Breast epithelium (tissue), 4 donors: ENCODE measurements at places on chromosomes 6 and 20. TPM values are rescaled to one million over a fixed set of nuclear protein-coding genes. Genes with fewer than 3 reads are reported as not detected.

- no peak for DNase-seq
- no peaks in the 10 kb centered on the region for H3K27me3 ChIP-seq
- no peak overlapping the region for H3K27ac ChIP-seq
- H3K4me1 ChIP-seq: no peaks in the 10 kb centered on the region
- H3K36me3 ChIP-seq: no peaks in the 10 kb centered on the region
These were observed 3.2 kb upstream of the RFPL4B start for GRCh38 chr6:112343977-112344376.

- H3K4me3 ChIP-seq: no peak overlapping the region
- no peaks in the 10 kb centered on the region for H3K36me3 ChIP-seq
- peak; percentile 2 for DNase-seq
- no peaks in the 10 kb centered on the region for H3K4me1 ChIP-seq
- no peaks in the 10 kb centered on the region for H3K27me3 ChIP-seq
These were observed 201.9 kb upstream of the PMEPA1 start for GRCh38 chr20:57911512-57912226.

DNA sequence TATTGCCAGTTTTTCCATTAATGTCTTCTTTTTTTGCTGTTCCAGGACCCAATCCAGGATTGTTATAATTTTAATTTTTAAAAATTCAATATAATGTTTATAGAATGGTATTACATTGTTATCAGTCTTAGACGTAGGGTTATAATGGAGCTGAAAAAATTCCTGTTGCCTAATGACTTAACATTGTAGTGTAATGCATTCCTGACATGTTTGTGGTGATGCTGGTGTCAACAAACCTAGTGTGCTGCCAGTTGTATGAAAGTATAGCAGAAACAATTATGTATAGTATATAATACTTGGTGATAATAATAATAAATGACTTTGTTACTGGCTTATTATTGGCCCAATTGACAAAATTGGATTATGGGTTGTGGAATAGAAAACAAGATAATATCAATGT is 30.4 kb downstream of the KIZ start:
- H3K27ac ChIP-seq: no peak overlapping the region
- no peak for DNase-seq
- no peak overlapping the region for H3K4me3 ChIP-seq

The SLC13A3 gene
- total RNA-seq: 1.6 TPM

The CCDC170 gene
- 3.5 TPM for total RNA-seq

- no peak overlapping the region for H3K4me3 ChIP-seq
- H3K4me1 ChIP-seq: no peaks in the 10 kb centered on the region
- H3K27me3 ChIP-seq: no peaks in the 10 kb centered on the region
- no peak for DNase-seq
- no peaks in the 10 kb centered on the region for H3K36me3 ChIP-seq
These were observed 47.4 kb downstream of the SULF2 start for GRCh38 chr20:47737923-47738322.

The ZSCAN16 gene
- total RNA-seq: 2.7 TPM

DNA sequence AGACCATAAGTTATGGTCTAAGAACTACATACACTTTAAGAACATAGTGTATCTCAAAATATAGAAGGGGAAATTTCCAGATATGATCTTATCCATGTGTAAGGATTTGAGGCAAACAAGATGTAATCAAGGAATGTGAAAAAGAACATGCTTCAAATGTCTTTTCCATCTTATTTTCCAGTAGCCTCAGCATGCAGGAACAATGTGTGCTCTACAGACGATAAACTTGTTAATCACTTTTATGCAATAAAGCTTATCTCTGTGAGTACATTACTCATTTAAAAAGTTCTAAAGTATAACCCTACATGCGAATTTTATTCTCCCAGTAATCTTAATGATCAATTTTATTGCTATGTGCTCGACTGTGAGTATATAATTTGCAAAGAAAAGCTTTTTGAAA is 185.2 kb downstream of the ALDH8A1 start:
- H3K4me1 ChIP-seq: no peaks in the 10 kb centered on the region
- no peak overlapping the region for H3K27ac ChIP-seq
- H3K4me3 ChIP-seq: no peak overlapping the region
- no peak for DNase-seq
- H3K27me3 ChIP-seq: no peaks in the 10 kb centered on the region
- H3K36me3 ChIP-seq: no peaks in the 10 kb centered on the region

The BPHL gene
- 19.4 TPM for total RNA-seq

GRCh38 chr6:15398633-15399275 is 152.9 kb downstream of the JARID2 start:
- H3K4me1 ChIP-seq: no peaks in the 10 kb centered on the region
- no peak overlapping the region for H3K4me3 ChIP-seq
- H3K27me3 ChIP-seq: no peaks in the 10 kb centered on the region
- no peaks in the 10 kb centered on the region for H3K36me3 ChIP-seq
- H3K27ac ChIP-seq: no peak overlapping the region

DNA sequence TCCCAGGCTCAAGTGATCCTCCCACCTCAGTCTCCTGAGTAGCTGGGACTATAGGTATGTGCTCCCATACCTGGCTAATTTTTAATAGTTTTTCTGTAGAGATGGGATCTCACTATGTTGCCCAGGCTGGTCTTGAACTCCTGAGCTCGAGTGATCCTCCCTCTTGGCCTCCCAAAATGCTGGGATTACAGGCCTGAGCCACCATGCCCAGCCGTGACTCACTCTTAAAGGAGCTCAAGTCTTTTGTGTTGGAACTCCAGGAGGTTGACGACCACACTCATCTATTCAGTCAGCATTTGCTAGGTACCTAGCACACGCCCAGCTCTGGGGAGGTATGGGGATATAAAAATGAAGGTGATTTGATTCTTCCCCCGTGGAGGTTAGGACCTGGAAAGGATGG is 62.8 kb downstream of the UTRN start:
- H3K27me3 ChIP-seq: no peaks in the 10 kb centered on the region
- no peak overlapping the region for H3K27ac ChIP-seq
- no peak overlapping the region for H3K4me3 ChIP-seq
- DNase-seq: no peak

The MUC22 gene
- not detected for total RNA-seq

DNA sequence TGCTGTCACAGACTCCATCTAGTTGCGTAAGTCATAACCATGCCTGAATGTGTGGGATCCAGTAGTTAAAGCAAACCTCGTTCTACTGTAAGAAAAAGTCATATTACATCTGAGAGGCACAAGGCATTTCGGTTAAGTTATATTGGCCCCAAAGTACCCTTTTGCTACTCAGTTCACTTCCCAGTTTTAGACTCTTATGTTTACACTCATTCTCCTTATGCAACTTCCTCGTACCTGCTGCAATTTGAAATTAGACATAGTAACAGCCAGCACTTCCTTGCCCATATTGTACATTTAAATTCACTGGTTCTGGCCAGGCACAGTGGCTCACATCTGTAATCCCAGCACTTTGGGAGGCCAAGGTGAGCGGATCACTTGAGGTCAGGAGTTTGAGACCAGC is 37.0 kb downstream of the PEX7 start:
- H3K27ac ChIP-seq: no peak overlapping the region
- H3K36me3 ChIP-seq: no peaks in the 10 kb centered on the region
- DNase-seq: no peak
- H3K27me3 ChIP-seq: no peaks in the 10 kb centered on the region

DNA sequence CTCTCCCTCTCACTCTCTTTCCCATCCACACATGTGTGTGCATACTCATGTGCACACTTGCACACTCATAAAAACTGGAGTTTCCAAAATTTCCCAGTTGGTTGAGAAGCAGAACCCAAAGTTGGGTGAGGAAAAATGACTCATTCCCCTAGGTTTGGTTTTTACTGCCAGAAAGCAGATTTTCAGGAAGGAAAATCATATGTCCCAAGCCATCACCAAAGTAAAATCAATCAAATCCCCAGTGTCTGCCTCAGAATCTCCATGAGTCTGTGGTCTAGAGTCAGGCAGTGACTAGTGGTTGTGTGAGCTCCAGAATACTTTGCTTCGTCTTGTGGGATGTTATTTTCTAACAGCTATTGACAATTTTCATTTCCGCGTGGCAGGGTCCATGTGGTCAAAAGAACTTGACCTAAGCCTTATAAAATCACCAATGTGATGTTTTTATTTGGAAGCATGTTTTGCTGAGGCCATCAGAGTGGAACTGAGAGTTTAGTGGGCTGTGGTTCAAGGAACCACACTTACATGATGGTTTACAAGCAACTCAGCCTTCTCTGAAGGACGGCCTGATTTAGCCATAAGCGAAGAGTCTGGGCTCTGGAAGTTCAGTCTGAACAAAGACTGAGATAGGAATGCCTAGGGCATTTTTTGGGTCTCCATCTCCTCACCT is 81.9 kb upstream of the CCN6 start:
- H3K36me3 ChIP-seq: no peaks in the 10 kb centered on the region
- no peak overlapping the region for H3K4me3 ChIP-seq
- peak overlapping the region; percentile 81 for H3K27ac ChIP-seq

The SLC4A11 gene
- total RNA-seq: 4.9 TPM

The IFT52 gene
- 20.6 TPM for total RNA-seq

GRCh38 chr6:11961923-11962322 is 50.2 kb upstream of the HIVEP1 start:
- DNase-seq: no peak
- no peaks in the 10 kb centered on the region for H3K27me3 ChIP-seq
- H3K27ac ChIP-seq: no peak overlapping the region
- H3K4me3 ChIP-seq: no peak overlapping the region

DNA sequence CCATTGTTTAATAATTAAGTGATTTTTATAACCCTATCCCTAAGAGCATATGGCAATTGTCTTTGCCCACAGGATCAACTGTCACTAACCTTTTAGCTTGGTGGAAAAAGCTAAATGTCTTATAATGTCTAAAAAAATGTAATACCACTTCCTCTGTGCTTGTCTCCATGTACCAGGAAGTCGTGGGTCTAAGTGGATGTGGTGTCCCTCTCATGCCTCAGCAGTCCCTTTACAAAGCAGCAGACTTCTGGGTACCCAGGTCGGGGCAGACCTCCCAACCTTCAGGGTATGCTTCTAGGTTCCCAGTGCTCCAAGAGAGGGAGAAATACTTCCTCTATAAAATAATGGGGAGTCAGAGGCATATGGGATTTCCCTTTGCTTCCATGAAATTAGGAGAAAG is 74.7 kb downstream of the ZHX3 start:
- H3K4me1 ChIP-seq: peaks cover 2% of the 10 kb centered on the region
- no peak overlapping the region for H3K4me3 ChIP-seq
- H3K27ac ChIP-seq: no peak overlapping the region
- no peak for DNase-seq

DNA sequence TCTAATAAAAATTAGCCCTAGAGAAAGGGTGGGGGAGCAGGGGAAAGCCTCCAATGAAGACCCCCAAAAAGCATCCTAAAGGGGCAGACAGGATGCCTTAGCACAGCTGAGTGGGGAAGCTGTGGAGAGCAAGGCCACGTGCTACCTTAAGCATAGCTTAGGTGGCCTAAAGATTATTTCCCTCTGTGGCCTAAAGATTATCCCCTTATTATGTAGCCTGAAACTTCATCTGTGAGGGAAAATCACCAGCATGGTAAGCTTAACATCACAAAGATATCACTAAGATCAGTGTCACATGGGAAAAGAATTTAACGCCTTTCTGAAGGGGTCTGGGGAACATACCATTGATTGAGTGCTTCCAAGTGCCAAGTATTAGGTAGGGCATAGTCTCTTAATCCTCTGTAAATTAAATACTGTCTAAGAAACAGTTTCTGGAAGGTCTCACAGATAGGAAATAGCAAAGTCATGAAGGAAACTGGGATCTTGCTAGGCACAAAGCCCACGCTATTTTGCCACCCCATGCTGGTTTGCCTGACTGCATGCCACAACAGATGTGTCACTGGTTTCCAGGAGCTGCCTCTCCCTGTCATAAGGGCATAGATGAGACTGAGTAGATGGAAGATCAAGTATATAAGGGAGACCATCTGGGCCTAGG is 170.0 kb downstream of the HACE1 start:
- DNase-seq: no peak
- no peaks in the 10 kb centered on the region for H3K36me3 ChIP-seq
- H3K4me1 ChIP-seq: no peaks in the 10 kb centered on the region
- no peak overlapping the region for H3K27ac ChIP-seq

DNA sequence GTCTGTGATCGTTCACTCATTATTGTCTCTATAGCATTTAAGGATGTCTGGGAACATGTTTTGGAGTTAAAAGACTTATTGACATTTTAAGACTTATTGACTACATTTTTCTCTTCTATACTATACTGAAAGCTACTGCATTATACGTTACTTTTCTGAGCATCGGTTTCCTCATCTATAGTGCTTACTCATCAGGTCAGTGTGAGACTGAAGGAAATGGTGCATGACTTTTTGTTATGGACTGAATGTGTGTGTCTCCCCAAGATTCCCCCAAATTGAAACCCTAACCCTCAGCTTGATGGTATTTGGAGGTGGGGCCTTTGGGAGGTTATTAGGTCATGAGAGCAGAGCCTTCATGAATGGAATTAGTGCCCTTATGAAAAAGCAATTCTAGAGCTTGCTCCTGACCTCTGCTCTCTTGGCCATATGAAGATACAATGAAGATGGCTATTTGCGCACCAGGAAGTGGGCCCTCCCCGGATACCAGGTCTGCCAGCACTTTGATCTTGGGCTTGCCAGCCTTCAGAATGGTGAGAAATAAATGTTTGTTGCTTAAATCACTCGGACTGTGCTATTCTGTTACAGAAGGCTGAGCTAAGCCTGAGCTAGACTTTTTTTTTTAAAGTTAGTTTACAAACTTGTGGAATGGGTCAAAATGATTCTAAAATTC is 243.7 kb upstream of the RREB1 start:
- H3K27ac ChIP-seq: no peak overlapping the region
- H3K4me3 ChIP-seq: no peak overlapping the region
- DNase-seq: no peak
- H3K36me3 ChIP-seq: no peaks in the 10 kb centered on the region

DNA sequence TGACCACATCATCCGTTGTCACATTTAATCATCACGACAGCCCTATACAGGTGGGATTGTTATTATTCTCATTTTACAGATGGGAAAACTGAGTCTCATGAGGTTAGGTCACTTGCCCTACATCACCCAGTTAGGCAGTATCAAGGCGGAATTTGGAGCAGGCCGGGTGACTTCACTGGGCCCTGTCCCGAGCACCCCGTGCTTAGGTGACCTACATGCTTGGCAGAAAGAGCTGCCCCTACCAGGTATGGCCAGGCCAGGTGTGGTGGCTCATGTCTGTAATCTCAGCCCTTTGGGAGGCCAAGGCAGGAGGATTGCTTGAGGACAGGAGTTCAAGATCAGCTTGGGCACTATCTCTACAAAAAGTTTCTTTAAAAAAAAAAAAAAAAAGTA is 44.0 kb downstream of the RIN2 start:
- H3K27ac ChIP-seq: no peak overlapping the region
- H3K27me3 ChIP-seq: no peaks in the 10 kb centered on the region
- no peak overlapping the region for H3K4me3 ChIP-seq
- DNase-seq: no peak

DNA sequence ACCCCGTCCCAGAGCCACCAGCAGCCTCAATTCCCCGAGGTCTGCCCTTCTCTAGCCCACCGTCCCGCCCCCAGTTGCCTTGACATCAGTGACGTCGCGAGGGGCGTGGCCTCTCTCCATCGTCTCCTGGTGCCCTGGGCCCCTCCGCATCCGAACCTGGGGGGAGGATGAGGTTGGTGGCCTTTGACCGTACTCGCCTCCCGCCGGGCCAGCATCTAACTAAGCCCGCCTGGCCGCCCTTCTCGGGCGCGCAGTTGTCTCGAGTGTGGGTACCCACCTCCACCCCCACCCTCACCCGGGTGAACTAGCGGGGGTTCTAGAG is 5.5 kb upstream of the ARMC12 start:
- H3K27ac ChIP-seq: peak overlapping the region; percentile 99
- H3K4me3 ChIP-seq: peak overlapping the region; percentile 64
- peak; percentile 90 for DNase-seq
- peaks cover 48% of the 10 kb centered on the region for H3K4me1 ChIP-seq
- H3K27me3 ChIP-seq: no peaks in the 10 kb centered on the region
- no peaks in the 10 kb centered on the region for H3K36me3 ChIP-seq
